ENCODE measurements at places on chromosomes 13 and 19.

- no peak for DNase-seq
Measured at GRCh38 chr19:29499921-29500590, 25.7 kb upstream of the VSTM2B start.

- no peak for DNase-seq
Measured at GRCh38 chr19:1151917-1152587, 22.0 kb downstream of the SBNO2 start.

- no peak for DNase-seq
Measured at GRCh38 chr13:76570510-76570971, 315.7 kb downstream of the KCTD12 start.

DNA sequence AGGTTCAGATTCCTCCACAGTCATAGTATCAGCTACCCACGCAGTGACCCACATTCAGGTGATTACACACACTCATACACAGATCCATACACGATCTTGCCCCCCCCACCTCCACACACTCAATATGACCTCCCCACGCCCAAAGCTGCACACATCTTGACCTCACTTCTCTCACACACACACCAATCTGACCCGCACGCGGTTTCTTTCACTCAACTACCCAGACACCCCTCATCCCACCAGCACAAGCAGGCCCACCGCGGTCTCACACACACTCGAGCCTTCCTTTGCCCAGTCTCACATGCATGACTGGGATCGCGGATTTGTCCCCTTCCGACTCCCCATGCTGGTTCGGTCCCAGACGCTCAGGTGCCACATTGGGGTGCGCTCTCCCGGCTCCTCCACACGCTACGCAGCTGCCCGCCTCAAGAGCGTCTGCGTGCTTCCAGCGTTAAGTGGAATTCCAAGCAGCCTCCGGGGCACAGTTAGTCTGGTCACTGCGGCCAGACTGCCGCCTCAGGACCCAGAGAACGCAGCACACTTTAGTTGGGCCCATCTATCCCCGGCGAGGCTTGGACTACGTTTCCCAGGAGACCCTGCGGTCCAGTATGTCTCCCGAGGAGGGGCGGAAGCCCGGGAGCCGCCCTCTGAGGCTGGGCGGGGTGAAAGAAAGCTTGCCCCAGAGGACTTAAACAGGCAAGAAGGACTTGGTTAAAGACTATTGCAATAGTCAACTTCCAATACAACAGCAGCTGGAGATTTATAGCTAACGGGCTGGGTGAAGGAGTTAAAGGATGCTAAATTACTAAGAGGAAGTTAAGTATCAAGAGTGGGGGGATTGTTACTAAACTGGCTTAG, 746 bp upstream of the ZNF345 start:
- peak; percentile 85 for DNase-seq

DNA sequence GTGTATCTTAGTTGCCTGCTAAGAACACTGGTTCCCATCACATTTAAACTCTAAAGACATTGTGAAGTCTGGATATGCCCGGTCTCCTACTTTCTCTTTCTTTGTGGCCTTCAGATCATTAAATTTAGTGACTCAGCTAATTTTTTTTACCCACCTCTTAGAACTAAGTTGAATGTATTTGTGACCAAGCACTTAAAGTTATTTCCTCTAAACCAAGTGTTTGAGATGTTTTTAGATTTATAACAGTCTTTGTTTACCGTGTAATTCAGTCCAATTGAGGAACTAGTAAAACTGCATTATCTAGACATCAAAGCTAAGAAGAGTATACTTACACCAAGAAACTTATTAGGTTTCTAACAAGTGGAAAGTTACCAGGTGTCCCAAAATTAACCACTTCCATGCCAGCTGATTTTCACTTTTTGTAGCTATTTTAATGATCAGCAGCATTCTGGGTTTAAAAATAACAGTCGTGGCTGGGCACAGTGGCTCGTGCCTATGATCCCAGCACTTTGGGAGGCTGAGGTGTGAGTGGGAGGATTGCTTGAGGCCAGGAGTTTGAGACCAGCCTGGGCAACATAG, 53.1 kb downstream of the ARHGAP35 start:
- DNase-seq = peak; percentile 69

- DNase-seq = peak; percentile 35
Measured at GRCh38 chr19:57512845-57513244, 13.1 kb downstream of the ZNF773 start.

- DNase-seq = no peak
Measured at GRCh38 chr19:35379992-35380391, 9.1 kb downstream of the GPR42 start.

DNA sequence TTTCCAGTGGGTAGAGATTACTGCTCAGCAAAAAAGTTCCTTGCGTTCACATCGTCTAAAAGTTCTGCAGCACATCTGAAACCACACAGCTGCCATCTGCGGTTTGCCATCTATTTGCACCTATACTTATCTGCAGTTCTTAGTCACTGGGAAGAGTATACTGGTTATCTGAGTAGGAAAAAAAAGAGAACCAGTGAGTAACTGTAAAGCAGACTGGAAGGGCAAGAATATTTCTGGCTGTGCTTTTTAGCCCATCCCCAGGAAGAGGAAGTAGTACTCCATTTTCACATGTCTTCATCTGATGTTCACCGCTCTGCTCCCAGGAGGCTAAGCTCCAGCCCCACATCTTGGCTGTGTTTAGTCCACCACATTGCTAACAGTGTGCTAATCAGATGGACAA, 35.6 kb downstream of the EFNB2 start:
- peak; percentile 54 for DNase-seq

DNA sequence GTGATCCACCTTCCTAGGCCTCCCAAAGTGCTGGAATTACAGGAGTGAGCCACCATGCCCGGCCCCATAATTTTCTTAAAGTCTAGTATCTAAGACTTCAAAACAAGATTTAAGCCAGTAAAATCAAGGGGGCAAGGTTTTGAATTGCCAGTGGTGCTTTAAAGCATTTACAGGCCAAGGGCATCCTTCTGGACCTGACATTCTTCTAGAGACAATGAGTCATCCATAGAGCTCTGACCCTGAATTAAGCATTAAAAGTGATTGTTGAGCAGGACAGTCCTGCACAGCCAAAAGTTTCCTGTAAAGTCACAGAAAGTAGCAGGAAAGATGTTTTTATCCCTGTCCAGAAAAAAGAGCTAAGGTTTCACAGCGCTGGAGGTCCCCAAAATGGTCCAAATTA, 50.9 kb upstream of the ATP12A start:
- no peak for DNase-seq

DNA sequence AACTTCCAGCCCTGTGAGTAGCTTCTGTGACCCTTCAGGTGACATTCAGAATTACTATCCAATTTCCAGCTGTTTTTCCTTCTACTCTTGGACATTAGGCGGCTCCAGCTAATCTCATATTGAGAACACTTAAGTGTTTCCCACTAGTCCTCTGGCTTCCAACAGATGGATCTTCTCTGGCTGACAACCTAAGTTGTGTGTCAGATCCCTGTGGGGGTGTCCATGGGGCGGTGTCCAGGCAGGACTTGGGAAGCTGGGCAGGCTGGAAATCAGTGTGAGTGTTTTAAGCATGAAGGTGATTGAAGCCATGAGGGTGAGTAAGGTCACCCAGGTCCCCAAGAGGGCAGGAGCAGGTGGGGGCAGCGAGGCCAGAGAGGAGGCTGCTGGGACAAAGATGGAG, 10.1 kb downstream of the CNOT3 start:
- DNase-seq = no peak

- peak; percentile 43 for DNase-seq
Measured at GRCh38 chr13:32585550-32586079, 637 bp upstream of the PDS5B start.

- no peak for DNase-seq
Measured at GRCh38 chr13:55345224-55345623, 1795.5 kb upstream of the PRR20A start.

DNA sequence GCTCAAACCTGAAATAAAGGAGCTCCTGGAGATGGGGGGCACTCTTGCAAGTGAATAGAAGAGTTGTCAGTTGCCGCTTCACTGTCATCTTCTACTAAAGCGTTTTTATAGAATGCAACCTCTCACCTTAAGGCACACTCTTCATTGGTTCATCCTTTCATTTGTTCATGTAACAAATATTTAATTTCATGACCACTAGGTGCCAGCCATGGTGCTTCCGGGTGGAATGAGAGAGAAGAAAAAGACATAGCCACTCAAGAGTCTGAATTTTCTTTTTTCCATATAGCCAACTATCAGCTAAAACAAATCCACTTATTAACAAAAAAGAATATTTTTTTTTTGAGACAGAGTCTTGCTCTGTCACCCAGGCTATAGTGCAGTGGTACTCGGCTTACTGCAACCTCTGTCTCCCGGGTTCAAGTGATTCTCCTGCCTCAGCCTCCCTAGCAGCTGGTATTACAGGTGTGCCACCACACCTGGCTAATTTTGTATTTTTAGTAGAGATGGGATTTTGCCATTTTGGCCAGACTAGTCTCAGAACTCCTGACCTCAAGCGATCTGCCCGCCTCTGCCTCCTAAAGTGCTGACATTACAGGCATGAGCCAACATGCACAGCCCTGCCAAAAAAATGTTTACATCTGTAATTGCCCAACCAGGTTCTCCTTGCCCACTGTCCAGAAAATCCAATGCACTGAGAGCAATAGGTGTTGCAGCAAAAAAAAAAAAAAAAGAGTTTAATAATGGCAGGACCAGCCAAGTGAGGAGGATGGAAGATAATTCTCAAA, 22.1 kb upstream of the SACS start:
- no peak for DNase-seq

- DNase-seq = peak; percentile 99
Measured at GRCh38 chr19:18364826-18365528, 21.0 kb upstream of the GDF15 start.

- no peak for DNase-seq
Measured at GRCh38 chr19:5035793-5036697, 67.1 kb downstream of the KDM4B start.

DNA sequence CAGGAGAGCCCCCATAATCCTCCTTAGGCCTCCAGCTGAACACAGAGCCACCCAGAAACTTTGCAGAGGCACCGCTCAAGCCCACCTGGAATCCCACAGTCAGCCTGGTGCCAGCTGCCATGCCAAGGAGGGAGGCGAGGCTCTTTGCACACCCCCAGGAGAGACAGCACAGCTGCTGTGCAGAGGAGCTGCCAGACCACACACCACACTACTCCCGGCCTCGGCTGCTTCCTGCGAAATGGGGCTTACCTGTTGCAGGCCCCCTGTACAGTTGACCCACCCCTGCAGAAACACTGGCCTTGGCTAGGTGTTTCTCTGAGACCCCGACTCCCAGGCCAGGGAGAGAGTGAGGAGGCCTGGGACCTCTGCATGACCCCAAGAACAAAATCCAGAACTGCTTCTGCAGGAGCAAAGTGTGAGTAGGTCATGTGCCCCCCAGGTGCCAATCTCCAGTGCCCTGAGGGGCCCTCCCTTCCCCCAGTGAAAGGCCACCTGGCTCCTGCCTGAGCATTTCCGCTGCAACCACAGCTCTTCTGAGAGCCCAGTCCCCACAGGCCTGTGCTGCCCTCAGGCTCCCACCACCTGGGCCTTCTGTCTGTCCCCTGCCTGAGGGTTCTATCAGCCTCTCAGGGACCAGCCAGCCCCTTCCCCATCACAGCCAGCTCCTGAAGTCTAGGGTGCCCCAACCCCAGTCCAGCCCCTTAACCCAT, 580.4 kb downstream of the UQCRFS1 start:
- no peak for DNase-seq

- DNase-seq = no peak
Measured at GRCh38 chr19:39754971-39755370, 17.1 kb upstream of the CLC start.

DNA sequence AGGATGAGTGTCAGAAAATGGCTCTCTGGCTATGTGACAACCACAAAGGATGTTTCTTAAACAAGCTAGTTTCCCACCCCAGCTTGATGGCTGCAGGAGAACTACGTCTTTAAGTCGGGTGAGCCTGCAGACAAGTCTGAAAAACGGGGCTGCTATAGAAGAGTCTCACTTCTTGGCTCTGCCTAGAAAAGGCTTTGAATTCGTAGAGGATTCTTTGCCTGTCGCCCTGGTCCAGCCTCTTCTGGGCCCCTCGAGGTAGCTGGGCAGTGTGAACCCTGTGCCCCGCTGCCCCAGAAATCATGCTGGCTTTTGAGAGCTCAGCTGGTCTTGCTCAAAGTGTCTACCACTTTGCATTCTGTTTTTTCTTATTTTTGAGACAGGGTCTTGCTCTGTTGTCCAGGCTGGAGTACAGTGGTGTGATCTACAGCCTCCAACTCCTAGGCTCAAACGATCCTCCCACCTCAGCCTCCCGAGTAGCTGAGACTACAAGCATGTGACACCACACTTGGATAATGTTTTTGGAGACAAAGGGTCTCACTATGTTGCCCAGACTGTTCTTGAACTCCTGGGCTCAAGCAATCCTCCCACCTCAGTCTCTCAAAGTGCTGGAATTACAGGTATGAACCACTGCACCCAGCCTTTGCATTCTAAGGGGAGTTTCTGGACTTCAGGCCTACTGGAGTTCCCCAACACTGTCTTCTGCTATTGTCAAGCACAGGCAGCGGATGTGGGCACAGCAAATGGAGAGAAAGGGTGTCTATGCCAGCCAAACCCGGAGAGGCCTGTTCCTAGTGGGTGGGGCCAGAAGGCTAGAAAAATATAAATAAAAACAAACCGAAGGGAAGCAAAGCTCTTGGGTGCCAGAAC, 6.5 kb downstream of the CEBPA start:
- no peak for DNase-seq

- DNase-seq = no peak
Measured at GRCh38 chr19:19276386-19276785, 3.3 kb upstream of the TM6SF2 start.

DNA sequence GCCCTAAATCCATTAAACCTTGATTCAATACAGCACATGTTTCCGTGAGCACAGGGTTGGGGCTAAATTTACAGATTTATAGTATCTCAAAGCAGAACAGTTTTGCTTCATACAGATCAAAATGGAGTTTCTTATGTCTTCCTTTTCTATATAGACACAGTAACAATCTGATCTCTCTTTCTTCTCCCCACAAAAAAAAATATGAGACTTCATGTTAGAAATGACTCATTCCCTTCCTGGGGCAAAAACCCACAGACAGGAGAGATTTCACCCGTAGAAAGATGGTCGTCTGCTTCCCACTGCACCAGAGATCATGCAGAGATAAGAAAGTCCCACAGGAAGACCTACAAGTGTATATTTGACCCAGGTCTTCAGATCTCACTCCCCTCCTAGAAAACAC, 7.7 kb upstream of the ZNF611 start:
- no peak for DNase-seq
